ENCODE measurements at places on chromosomes 4 and X.

DNA sequence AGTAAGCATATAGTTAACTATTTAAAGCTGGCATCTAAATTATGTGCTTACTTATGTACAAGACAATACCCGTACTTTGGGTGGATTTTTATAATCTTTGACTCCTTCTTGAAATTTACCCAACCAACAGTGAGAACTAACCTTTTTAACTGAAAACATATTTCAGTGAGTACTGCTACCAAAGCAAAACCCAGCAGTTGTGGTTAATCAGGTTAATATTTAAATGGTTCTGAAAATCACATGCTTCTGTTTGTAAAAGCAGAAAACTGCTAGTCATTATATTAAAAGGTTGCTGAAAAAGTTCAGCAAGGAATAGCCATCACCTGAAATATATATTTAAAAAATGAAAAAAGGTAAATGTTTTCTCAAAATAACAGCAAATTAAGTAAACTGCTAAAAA is 20.0 kb downstream of the UBE2D3 start:
- DNase-seq: no peak

DNA sequence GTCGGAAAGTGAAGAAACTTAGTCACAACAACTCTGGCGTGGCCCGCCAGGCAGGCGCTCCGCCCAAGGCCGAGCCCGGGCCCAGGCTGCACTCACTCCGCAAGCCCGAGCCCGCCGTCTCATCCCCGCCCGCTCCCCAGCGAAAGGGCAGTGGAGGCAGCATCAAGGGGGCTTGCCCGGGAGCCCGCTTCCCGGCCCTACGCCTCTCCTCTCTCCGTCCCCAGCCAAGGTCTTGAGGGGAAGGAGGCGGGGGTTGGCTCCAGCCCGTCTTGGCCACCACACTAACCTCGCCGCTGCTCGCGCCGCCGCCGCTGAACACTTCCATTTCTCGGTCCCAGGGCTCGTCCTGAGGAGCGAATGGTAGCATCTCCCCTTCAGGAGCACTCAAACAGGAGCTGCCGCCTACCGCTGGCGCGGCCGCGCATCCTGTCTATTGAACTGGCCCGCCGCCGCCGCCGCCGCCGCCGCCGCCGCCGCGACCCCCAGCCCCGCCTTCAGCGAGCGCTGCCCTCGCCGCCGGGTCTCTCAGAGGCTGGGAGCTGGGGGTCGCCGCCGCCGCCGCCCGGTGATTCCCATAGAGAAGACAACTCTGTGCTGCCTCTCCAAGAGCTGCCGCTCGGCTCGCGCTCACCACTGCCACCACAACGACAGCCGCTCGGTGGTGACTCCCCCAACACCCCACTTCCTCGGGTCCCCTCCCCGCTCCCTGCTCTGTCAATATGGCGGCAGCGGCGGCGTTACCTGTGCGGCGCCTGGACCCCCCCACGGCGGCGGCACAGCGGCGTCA is at the start of gene RPS6KA6:
TSS of gene RPS6KA6 (minus strand) at position 667 of the 787 bp plus-strand sequence. CDS start at position 367, 300 bp downstream.
- DNase-seq: no peak

- no peak for DNase-seq
Measured at GRCh38 chr4:39660045-39660444, 21.4 kb upstream of the SMIM14 start.

DNA sequence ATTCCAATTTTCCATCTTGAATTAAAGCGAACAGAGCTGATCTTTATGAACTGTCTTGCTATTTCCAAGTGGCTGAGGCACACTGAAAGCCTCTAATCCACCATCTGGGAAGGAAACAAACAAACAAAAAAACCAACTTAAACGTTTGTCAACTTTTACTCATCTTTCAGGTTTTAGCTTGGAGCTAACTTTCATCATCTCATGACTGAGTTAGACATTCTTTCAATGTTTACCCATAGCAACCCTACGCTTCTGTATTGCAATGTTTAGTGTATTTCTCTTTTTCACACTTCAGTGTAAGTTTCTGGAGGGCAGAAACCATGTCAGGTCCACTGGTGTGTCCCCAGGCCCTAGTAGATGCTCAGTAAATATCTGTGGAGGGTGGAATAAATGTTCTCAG is 343.8 kb downstream of the GBA3 start:
- DNase-seq: no peak

All from DMS79 (cell line).